ENCODE measurements at places on chromosomes 5 and 9.

DNA sequence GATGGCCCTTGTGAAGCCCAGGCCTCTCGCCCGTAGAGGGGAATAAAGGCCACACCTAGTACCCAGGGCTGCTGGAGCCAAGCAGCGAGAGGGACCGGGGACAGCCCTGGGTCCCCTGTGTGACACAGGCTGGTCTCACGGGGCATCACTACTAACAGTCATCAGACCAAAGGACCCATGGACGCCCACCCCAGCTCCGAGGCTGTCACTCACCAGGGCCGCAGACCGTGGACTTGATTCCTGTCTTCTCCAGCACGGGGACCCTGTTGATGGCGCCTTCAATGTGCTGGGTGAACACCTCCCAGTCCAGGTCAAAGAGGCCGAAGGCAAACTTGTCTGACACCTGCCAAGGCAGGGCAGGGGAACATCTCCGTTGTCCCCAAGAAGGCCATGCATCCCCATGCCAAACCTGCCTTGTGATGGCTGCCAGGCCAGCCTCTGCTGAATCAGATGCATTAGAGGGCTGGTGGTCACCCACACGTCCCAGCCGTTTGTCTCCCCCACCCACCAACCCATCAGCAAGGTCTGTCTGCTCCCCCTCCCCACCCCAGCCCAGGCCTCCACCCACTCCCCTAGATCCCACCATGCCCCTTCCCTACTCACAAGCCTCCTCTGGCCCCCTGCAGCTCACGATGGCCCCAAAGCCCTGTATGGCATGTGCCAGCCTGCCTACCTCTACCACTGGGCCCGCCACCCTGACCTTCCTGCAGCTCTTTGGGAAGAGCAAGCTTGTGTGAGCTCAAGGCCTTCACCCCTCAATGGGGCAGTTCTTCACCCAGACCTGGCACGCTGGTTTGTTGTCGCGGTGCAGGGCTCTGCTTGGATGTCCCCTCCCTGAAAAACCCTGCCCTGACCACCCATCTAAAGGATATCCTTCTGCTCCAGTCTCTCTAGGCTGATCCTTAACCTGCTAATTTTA, 20.8 kb downstream of the SARDH start:
- DNase-seq, result no peak

DNA sequence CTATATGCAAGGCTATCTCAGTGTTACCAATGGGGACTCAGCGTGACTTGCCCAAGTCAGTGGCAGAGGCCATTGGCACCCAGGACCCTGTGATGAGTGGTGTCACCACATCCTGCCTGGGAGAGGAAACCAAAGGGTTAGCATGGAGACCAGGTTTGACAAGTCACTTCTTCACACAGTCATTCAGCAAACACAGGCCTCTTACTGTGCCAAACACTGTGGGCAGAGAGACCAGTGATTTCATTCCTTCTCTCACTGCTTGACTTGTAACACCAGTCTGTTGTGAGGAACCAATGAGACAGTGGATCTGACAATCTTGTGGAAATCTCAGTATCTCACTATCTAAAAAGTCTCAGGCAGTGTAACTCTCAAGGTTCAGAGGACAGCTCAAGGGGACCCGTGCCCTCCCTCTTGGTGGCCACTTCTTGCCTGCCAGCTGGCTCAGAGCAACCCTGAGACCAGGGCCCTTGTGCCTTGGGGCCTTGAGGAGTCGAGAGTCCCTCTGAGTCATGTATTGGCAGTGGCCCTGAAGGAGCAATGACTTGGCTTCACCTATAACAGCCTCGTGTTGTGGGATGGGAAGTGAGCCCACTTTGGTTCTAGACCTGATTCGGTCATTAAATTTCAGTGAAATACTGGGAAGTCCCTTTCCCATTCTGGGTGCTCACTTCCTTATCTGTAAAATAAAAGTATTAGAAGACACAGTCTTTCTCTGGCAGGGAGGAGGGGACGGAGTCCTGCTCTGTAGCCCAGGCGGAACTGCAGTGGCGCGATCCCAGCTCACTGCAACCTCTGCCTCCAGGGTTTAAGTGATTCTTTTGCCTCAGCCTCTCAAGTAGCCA, 1.6 kb downstream of the FABP6 start:
- DNase-seq, result peak; percentile 23

DNA sequence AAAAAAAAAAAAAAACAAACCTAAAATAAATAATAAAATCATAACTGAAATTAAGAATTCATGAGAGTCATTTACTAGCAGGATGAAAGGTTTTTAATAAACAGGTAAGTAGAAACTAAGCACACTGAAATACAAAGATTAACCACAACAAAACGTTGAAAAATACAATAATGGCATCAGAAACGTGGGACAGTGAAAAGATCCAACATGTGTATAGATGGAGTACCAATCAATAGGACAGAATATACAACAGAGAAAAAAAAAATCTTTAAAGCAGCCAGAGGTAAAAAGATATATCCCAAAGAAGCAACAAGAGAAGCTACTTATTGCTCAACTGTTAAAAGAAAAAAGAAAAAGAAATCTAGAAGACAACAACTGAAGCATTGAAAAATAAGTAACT, 75.2 kb downstream of the RICTOR start:
- DNase-seq, result no peak

DNA sequence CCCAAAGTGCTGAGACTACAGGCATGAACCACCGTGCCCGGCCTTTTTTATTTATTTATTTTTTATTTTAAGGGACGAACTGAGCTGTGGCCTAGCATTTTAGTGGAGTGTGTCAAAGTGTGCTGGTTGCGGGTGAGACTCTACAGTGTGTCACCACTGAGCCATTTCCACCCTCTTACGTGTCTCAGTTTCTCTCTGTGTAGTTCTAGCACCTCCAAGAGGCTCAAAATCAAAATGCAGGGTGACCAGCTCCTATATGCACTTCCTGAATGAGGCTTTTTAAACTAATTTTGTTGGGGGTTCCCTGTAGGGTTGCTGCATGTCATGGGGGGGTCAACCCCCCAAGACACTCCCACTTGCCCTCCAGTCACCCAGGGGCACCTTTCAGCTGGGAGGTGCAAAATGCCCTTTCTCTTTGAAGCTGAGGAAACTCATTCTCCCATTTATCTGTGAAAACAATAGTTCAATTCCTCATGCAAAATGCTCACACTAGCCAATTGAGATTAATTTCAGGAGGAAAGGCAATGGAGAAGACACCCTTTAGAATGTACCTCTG, 69.3 kb downstream of the COL15A1 start:
- DNase-seq, result no peak

DNA sequence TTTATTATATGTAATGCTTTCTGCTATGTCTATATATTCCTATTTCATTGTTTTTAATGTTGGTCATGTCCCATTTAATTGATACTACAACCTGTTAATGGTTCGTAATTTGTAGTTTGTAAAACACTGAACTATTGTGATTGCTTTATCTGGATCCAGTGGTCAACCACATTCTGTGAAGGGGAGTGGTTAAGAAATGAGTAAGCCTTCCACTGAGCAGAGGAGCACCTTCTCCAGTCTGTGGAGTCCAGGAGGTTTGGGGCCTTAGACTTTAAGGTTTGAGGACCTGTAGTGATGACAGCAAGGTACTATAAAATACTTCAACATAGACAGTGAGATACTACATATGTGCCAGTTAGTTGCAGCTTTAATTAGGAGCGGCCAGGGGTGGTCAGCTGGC, 67.7 kb upstream of the RAD23B start:
- no peak for DNase-seq

- no peak for DNase-seq
Observed at GRCh38 chr9:122016309-122016708, 76.8 kb downstream of the TTLL11 start.

- DNase-seq, result no peak
Observed at GRCh38 chr9:132426639-132427414, 16.8 kb downstream of the CFAP77 start.

Data from AG04449 (cell line).